ENCODE measurements at places on chromosomes 1 and 21. TPM values are rescaled to one million over a fixed set of nuclear protein-coding genes. Genes with fewer than 3 reads are reported as not detected.

- H3K27me3 ChIP-seq = no peaks in the 10 kb centered on the region
- no peak overlapping the region for H3K4me3 ChIP-seq
- H3K36me3 ChIP-seq = no peaks in the 10 kb centered on the region
Observed at GRCh38 chr1:21293537-21294265, 3.4 kb upstream of the ECE1 start.

DNA sequence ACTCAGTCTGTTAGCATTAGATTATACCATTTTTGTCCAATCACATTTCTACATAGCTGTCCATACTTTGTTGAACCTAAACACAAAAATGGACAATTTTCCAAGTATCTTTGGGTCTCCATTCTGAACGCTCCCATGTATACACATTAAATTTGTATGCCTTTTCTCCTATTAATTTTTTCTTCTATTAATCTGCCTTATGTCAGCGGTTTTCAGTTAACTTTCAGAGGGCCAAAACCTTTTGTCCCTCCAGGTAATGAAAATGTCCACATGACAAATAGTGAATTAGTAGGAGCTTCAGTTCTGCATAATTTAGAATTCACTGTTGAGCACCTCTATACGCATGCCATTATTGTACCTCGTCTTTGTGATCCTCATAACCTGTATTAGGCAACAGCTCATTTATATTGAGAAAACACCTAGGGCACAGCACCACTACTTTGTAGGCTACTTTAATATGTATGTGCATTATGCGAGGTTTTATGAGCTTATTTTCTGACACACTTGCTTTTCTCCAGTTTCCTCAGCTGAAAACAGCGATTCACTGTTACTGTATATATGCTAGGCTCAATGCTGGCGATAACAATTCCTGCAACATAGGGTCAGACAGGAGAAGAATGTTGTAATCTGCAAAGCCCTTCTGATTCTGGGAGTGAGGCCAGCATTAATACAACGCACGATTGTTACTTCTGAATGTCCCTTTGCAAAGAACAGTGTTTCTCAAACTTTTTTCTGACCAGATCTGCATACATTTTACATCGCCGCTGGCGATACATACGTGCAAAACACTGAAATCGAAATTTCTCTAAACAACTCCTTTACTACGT lies 1.1 kb upstream of the ABCD3 start:
- peak overlapping the region; percentile 90 for H3K4me3 ChIP-seq
- DNase-seq = peak; percentile 53
- peaks cover 12% of the 10 kb centered on the region for H3K4me1 ChIP-seq
- no peaks in the 10 kb centered on the region for H3K36me3 ChIP-seq
- H3K27me3 ChIP-seq = no peaks in the 10 kb centered on the region
- peak overlapping the region; percentile 79 for H3K27ac ChIP-seq

DNA sequence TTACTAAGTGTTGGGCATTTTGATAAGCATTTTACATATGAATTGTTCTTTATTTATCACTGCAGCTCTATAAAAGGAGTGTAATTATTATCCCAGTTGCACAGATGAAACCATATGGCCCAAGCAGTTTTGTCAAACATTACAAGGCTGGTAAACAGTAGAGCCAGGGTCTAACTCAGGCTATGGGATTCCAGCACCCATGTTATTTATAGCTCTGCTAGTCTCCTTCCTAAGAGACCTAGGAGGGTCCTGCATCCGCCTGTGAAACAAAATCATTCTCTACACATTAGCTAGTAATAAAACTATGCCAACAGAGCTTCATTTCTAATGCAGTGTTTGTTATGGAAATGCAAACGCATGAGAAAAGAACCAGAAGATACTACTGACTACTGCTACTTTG lies 58.6 kb downstream of the IL23R start:
- H3K4me1 ChIP-seq = peaks cover 8% of the 10 kb centered on the region
- H3K4me3 ChIP-seq = no peak overlapping the region
- H3K27ac ChIP-seq = no peak overlapping the region
- no peaks in the 10 kb centered on the region for H3K27me3 ChIP-seq
- H3K36me3 ChIP-seq = no peaks in the 10 kb centered on the region

- H3K27me3 ChIP-seq = no peaks in the 10 kb centered on the region
- no peak overlapping the region for H3K27ac ChIP-seq
- H3K4me1 ChIP-seq = no peaks in the 10 kb centered on the region
Observed at GRCh38 chr1:60052601-60053000, 21.0 kb downstream of the C1orf87 start.

GRCh38 chr1:54363925-54364324 lies 42.3 kb downstream of the SSBP3 start:
- no peaks in the 10 kb centered on the region for H3K27me3 ChIP-seq
- no peaks in the 10 kb centered on the region for H3K36me3 ChIP-seq
- H3K27ac ChIP-seq = no peak overlapping the region
- peaks cover 30% of the 10 kb centered on the region for H3K4me1 ChIP-seq
- H3K4me3 ChIP-seq = no peak overlapping the region
- no peak for DNase-seq

DNA sequence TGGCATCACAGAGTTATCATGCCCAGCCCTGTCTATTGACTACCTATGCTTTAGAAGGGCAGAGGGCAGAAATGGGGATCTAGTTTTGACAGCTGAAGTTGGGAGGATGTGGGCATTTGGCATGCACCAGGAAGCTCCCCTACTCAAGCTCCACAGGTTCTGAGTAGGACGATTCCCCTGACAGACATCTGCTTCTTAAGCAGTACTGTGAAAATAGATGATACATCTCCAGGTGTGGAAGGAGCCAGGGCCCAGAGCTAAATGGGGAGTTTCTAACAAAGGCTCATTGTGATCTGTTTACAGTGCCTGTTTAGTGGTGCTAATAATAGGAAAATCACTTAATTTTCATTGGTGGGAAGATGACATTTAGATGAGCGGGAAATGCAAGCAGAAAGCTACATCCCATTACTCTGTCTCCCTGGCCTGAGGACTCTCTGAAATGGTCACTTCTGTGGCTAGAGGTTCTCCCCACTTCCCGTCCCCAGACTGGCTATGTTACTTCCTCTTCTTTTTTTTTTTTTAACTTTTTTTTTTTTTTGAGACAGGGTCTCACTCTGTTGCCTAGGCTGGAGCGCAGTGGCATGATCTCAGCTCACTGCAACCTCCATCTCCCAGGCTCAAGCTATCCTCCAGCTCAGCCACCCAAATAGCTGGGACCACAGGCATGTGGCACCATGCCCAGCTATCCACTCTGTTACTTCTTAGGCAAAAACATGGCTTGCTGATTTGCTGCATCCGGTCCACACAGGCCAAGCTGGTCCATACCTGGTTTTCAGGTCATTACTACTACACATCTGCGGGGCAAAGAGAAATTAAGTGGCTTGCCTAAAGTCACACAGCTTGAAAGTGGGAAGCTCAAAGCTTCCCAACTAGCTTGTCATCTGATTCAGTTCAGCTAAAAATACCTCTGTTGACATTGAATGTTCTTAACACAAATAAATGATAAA lies 23.2 kb upstream of the CNIH3 start:
- DNase-seq = peak; percentile 92
- no peaks in the 10 kb centered on the region for H3K36me3 ChIP-seq
- H3K27me3 ChIP-seq = no peaks in the 10 kb centered on the region
- H3K4me3 ChIP-seq = no peak overlapping the region
- H3K27ac ChIP-seq = no peak overlapping the region
- no peaks in the 10 kb centered on the region for H3K4me1 ChIP-seq

The S100A16 gene
- total RNA-seq = 59.7 TPM

DNA sequence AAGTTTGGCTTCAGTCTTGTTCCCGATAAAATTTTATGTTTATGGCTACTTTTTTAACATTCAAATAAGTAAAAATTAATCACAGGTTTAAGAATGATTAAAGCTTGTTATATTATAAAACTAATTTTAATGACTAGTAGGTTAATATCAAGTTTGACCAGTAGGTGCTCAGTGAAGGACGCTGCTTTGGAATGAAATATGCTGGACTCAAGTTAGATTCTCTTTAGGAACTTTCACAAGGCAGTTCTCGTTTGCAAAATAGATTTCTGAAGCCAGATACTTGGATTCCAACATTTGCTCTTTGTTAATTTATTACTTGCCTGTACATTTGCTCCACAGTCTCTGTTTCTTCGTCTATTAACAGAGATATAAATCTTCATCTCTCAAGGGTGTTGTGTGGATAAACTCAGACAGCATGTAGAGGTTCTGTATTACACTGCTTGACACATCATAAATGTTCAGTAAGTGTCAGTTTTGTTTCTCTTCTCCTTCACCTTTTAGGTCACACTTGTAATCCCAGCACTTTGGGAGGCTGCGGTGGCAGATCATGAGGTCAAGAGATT lies 432.8 kb upstream of the CHRM3 start:
- no peaks in the 10 kb centered on the region for H3K36me3 ChIP-seq
- no peaks in the 10 kb centered on the region for H3K27me3 ChIP-seq
- H3K27ac ChIP-seq = no peak overlapping the region
- H3K4me1 ChIP-seq = no peaks in the 10 kb centered on the region
- DNase-seq = no peak

GRCh38 chr1:201693890-201694607 lies 134.9 kb upstream of the IPO9 start:
- H3K27ac ChIP-seq = no peak overlapping the region
- no peaks in the 10 kb centered on the region for H3K27me3 ChIP-seq
- DNase-seq = no peak
- no peak overlapping the region for H3K4me3 ChIP-seq
- peaks cover 25% of the 10 kb centered on the region for H3K4me1 ChIP-seq

- no peaks in the 10 kb centered on the region for H3K36me3 ChIP-seq
- no peaks in the 10 kb centered on the region for H3K27me3 ChIP-seq
- H3K27ac ChIP-seq = peak overlapping the region; percentile 59
Observed at GRCh38 chr1:244954359-244954758, 90.0 kb upstream of the HNRNPU start.

The SH2D1B gene
- total RNA-seq = 0.06 TPM

- no peak overlapping the region for H3K4me3 ChIP-seq
- no peaks in the 10 kb centered on the region for H3K27me3 ChIP-seq
- no peaks in the 10 kb centered on the region for H3K4me1 ChIP-seq
- no peak for DNase-seq
- no peaks in the 10 kb centered on the region for H3K36me3 ChIP-seq
Observed at GRCh38 chr21:36798491-36798890, 99.6 kb downstream of the SIM2 start.

- H3K27me3 ChIP-seq = no peaks in the 10 kb centered on the region
- no peak overlapping the region for H3K27ac ChIP-seq
- H3K4me1 ChIP-seq = no peaks in the 10 kb centered on the region
- DNase-seq = no peak
- no peaks in the 10 kb centered on the region for H3K36me3 ChIP-seq
- H3K4me3 ChIP-seq = no peak overlapping the region
Observed at GRCh38 chr1:182299728-182300616, 91.6 kb downstream of the GLUL start.

The FAF1 gene
- total RNA-seq = 20.3 TPM

The KRTAP21-2 gene
- not detected for total RNA-seq

GRCh38 chr21:39005502-39005787 lies 177.8 kb downstream of the PSMG1 start:
- no peak for DNase-seq
- H3K36me3 ChIP-seq = no peaks in the 10 kb centered on the region
- H3K4me1 ChIP-seq = peaks cover 33% of the 10 kb centered on the region

DNA sequence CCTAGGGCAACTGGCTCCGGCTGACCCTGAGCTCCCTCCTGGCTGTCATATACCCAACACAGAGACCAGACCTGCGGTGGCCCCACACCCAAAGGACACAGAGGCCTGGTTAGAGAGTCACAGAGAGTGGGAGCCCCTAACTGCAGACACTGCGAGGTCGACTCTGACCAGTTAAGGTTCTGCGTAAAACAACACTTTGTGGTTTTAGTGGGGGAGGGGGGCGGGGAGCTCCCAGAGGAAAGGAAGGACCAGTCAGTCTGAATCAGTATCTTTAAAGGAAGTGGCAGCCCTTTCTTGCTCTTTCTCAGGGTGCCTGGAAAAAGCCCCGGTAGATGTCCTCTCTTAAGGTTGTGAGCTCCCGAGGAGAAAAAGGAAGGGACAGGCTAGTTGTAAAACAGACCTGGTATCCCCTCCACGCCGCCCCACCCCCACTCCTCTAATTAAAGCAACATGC lies 2.4 kb downstream of the SSBP3 start:
- peaks cover 38% of the 10 kb centered on the region for H3K4me1 ChIP-seq
- DNase-seq = peak; percentile 66
- no peaks in the 10 kb centered on the region for H3K27me3 ChIP-seq
- H3K27ac ChIP-seq = peak overlapping the region; percentile 55
- H3K36me3 ChIP-seq = peaks cover 30% of the 10 kb centered on the region

GRCh38 chr1:213829780-213830179 lies 158.0 kb upstream of the PROX1 start:
- H3K4me1 ChIP-seq = peaks cover 6% of the 10 kb centered on the region
- H3K4me3 ChIP-seq = no peak overlapping the region
- no peaks in the 10 kb centered on the region for H3K36me3 ChIP-seq

GRCh38 chr1:23392125-23392855 lies 22.7 kb upstream of the ZNF436 start:
- DNase-seq = no peak
- no peak overlapping the region for H3K4me3 ChIP-seq
- no peak overlapping the region for H3K27ac ChIP-seq
- H3K27me3 ChIP-seq = no peaks in the 10 kb centered on the region
- peaks cover 5% of the 10 kb centered on the region for H3K36me3 ChIP-seq
- H3K4me1 ChIP-seq = peaks cover 29% of the 10 kb centered on the region

DNA sequence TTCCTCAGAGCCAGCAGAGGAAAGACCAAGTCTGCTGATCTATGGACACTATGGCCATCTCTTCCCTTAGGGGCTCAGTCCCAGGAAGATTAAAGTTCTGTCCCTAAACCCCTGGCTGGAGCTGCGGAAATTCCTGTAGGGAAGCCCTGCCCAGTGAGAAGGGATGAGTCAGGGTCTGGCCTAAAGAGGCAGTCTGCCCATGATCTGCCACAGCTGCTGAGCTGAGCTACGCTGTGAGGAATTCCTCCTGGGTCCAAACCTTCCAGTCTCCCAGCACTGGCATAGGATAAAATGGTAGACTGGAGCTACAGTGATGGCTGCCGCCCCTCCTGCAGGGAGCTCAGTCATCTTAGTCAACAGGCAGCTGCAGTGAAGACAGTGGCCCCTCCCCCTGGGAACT lies 213.7 kb downstream of the BRINP2 start:
- H3K4me1 ChIP-seq = no peaks in the 10 kb centered on the region
- no peaks in the 10 kb centered on the region for H3K27me3 ChIP-seq
- no peaks in the 10 kb centered on the region for H3K36me3 ChIP-seq
- H3K27ac ChIP-seq = no peak overlapping the region
- H3K4me3 ChIP-seq = no peak overlapping the region
- peak; percentile 42 for DNase-seq

DNA sequence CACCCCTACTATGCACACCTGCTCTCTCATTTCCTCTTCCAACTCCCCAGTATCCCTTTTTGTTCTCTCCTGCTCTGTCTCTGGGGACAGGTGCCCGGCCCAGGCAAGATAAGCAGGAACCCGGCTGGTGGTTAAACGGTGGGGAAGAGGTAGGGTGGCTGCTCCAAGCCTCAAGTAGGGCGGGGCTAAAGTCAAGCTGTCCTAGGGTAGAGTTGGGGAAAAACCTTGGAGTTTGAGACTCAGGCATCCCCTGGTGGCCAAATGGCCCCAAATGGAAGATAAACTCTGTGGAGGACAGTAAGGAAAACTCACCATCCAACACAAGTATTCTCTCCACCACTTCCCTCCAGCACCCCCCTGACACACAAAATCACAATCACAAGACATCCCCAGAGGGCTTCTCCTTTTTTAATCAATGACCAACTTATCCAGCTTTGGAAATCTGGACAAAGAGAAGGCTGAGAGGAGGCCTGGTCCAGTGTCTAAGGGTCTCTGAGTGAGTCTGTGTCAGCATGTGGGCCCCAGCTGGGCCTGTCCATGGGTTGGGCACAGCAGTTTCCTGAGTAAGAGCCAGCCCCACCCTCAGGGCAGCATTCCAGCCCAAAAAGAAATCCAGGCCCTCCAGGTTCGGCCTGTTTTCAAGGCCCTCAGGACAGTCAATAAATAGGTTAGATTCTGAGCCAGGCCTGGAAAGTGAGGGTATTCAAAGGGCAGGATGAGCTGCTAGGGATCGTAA lies 9.8 kb downstream of the POMGNT1 start:
- peaks cover 33% of the 10 kb centered on the region for H3K36me3 ChIP-seq
- H3K4me1 ChIP-seq = peaks cover 1% of the 10 kb centered on the region
- no peak overlapping the region for H3K4me3 ChIP-seq
- H3K27me3 ChIP-seq = no peaks in the 10 kb centered on the region
- H3K27ac ChIP-seq = no peak overlapping the region
- no peak for DNase-seq

The NGF gene
- total RNA-seq = 0.14 TPM
